Muscle of arm (tissue), 14 donors: ENCODE measurements at places on chromosomes 6 and 20. TPM values are rescaled to one million over a fixed set of nuclear protein-coding genes. Genes with fewer than 3 reads are reported as not detected.

SLC25A27 gene
- 7.9 TPM for polyA plus RNA-seq

LY6G6F gene
- not detected for polyA plus RNA-seq

CAP2 gene
- 188 TPM for polyA plus RNA-seq

SCRT2 gene
- polyA plus RNA-seq: not detected

- no peak for DNase-seq
Measured at GRCh38 chr6:3786141-3786540, 34.6 kb upstream of the PXDC1 start.
